ENCODE measurements at places on chromosomes 6 and 20.

GRCh38 chr20:44600758-44601201 lies 18.4 kb downstream of the PKIG start:
- DNase-seq: no peak

- DNase-seq: no peak
These were observed 481 bp downstream of the ZNF133 start for GRCh38 chr20:18288749-18289267.

- DNase-seq: no peak
These were observed 495.2 kb upstream of the FLRT3 start for GRCh38 chr20:14832630-14833029.

DNA sequence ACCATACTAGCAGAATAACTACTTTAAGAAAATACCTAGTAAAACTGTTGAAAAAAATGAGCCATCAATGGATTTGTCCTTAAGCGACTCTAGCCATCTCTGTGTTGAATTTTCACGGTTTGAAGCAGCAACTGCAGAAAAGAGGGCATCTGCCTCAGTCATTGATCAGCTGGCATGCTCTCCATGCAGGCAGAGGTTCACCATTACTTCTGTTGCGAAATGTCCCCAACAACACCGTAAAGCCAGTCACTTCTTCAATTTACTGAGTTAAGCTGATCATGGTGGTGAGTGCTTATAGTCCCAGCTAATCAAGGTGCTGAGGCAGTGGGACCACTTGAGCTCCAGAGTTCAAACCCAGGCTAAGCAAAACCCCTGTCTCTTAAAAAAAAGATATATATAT lies 11.1 kb downstream of the TPD52L1 start:
- no peak for DNase-seq

GRCh38 chr6:11852061-11852651 lies 73.6 kb upstream of the ADTRP start:
- no peak for DNase-seq

DNA sequence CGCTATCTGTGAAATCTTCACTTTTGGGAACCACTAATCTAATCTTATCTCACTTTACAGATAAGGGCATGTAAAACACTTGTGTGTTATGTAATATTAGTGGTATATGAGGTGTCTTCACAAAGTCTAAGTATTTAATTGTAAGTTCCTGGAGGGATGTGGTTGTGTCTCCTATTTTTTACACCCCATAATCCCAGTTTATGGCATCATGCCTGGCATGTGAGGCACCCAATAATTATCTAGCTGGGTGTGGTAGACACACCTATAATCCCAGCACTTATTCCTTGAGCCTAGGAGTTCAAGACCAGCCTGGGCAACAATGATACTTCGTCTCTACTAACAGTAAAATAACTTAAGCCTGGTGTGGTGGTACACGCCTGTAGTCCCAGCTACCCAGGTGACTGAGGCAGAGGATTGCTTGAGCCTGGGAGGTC lies 16.5 kb upstream of the TBCC start:
- DNase-seq: no peak

- DNase-seq: no peak
These were observed 516 bp downstream of the TMEM151B start for GRCh38 chr6:44270526-44271405.

GRCh38 chr6:124995131-124995530 lies 32.9 kb downstream of the RNF217 start:
- no peak for DNase-seq

DNA sequence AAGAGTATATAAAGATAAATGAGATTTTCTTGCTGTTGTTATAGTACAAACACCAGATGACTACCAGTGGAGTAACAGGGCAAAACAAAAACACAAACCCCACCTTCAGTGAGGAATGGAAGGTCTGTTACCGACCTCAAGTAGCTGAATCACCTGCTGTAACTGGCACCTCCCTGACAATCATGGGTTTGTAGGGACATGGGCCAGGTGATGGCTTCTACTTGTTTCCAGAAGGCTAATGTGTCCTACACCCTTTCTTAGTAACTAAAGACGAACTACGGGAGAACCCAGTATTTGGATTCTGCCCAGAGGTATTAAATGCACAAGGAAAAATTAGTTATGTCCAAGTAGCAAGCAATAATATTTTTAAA lies 26.8 kb downstream of the SNX5 start:
- no peak for DNase-seq

DNA sequence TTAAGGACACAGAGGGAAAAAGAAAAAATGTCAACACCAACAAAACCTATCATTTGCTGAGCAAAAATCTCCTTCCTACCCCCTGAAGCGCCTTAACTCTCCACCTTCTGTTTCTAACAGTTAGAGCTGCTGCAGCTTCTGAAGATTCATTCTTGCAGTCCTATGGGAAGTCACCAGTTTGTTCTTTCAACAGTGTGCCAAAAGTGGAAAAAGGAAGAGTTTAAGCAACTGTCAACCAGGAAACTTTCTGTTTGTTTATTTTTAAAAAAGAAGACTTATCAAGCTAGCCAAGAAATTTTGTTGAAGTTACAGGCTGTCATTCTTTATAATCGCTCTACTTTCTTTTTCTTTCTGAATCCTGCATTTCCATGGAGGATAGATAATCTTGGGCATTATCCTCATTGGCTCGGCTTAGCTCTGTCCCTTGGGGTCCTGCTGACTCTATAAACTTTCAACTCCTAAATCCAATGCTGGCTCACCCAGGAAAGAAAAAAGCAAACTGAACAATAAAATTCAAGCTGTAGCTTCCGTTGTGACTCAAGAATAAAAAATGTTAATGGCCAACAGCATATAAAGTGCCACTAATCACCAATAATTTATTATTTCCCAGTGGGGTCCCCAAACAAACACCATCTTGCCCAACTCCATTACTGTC lies 172.8 kb upstream of the CITED2 start:
- no peak for DNase-seq

GRCh38 chr6:80437221-80437620 lies 330.8 kb downstream of the BCKDHB start:
- DNase-seq: no peak

- no peak for DNase-seq
These were observed 90.9 kb downstream of the LMBRD1 start for GRCh38 chr6:69705954-69706353.

- DNase-seq: no peak
These were observed 714 bp upstream of the MYLK2 start for GRCh38 chr20:31818376-31818908.

GRCh38 chr6:45094831-45095230 lies 233.3 kb upstream of the RUNX2 start:
- DNase-seq: no peak

DNA sequence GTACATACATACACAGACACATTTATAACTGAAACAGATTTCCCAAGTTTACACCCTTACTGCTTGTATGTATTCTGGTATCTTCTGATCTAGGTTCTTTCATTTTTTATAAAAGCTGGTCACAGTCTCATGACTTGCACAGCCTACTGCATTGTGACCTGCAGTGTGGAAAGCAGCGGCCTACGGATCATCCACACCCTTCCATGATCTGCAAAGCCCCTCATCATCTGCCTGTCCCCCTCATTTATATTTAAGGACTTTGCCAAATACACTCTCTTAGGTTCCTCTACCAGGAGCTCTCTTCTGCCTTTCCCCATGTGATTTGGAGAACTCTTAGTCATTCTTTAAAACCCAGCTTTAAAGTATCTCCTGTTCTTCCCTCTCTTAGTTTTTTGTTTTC lies 12.0 kb upstream of the BICRAL start:
- no peak for DNase-seq

- DNase-seq: no peak
These were observed 31.6 kb downstream of the E2F3 start for GRCh38 chr6:20433321-20433720.

GRCh38 chr6:148500402-148500801 lies 157.8 kb downstream of the SASH1 start:
- DNase-seq: no peak

DNA sequence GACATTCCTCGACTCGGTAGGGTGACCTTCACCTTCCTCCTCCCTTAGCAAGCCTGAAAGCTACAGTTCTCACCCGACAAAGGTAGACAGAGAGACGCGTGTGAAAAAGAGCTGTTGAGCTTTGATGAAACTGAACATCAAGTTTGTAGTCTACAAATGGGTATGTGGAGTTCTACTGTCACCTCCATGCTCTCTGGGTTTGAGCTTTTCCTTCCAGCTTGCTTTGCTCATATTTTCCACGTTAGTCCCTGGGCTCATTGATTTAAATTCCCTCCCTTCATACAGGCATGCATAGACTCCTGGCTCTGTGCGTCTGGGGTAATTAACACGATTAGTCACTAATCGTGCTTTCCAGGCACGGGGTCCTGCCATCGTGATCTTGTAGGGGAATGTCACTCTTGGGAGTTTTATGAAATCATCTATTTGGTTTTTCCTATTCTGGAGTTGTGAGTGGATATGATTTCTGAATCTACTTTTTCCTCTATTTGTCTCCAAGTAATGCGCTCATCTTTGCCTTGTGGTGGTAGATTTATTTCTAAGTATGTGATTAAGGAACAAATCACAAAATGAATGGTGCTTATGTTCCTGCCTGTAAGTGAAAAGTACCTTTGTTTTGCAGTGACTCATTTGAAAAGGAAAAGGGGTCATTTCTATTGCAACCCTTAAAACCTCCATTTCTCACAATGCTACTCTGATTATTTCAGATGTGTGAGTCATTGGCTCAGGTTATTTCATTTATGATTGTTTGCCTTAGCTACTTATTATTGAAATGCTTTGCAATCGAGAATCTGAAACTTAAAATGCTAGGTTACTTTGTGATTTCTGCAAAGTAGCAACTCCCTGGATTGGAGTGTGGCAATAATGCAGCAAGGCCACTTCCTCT lies 154.6 kb downstream of the ZDHHC14 start:
- no peak for DNase-seq

DNA sequence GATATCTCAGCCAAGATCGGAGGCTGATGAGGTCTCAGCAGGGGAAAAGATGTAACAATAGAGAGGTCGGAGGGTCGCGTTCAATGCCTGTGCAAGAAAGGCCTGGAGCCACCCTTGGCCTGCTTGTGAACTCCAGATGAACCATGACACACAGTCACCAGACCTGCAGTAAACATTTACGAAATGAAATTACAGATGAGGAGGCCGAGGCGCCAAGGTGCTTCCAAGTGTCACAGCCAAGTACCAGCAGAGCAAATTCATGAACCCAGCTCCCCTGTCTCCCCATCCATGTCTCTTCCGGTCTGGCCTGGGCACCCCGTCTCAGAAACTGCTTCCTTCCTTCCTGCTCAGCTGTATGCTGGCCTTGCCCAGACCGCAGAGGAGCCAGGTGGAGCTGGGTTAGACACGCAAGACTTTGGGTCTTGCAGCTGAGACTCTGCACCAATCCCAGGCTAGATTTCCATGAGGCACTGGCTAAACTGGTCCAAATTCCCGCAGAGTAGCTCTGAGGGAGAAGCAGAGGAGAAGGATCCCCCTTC lies 48.1 kb downstream of the CHMP4B start:
- DNase-seq: no peak

DNA sequence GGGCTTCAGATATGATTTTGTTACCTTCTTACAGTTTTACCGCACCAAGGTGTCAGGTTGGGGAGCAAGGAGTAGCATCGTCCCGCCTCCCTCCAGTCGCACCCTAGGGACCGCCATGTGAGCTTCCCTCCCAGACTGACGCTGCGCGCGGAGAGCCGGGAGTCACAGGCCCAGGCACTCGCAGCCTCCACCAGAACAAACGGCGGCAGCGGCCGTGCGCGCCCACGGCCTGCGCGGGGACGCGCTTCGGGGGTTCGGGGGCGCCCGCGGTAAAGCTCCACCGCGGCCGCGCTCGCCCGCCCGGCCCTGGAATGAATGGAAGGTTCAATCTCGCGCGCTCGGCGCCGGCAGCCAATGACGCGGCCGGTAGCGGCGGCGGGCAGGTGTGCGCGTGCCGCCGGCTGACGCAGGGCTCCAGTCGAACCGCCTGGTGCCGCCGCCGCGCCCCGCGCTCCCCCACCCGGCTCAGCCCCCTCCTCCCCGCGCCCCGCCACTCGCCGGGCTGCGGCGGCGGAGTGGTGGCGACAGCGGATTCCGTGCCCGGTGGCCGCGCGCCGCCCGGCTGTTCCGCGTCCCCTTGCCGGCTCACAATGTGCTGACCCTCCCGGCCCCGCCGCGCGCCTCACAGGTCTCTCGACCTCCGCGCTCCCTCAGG lies 16.5 kb upstream of the LIN28B start:
- no peak for DNase-seq

DNA sequence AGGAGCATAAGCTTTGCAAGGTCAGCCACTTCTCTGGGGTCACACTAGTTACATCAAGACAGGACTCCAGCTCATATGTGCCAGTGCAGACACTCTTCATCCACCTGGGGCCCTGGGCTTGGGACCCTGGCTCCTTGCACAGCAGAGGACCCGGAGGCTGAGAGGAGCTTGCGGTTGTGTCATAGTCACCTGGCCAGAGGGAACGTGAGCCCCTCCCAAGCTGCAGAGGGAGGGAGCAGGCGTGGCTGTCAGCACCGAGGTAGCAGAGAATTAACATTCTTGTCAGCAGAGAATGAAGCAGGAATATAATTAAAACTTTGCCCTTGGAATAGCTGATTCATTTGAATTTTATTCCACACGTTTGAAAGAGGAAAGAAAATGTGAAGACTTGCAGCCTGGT lies 36.8 kb downstream of the BCAS4 start:
- DNase-seq: no peak

- DNase-seq: no peak
These were observed 154.5 kb downstream of the HACE1 start for GRCh38 chr6:104705095-104705707.

DNA sequence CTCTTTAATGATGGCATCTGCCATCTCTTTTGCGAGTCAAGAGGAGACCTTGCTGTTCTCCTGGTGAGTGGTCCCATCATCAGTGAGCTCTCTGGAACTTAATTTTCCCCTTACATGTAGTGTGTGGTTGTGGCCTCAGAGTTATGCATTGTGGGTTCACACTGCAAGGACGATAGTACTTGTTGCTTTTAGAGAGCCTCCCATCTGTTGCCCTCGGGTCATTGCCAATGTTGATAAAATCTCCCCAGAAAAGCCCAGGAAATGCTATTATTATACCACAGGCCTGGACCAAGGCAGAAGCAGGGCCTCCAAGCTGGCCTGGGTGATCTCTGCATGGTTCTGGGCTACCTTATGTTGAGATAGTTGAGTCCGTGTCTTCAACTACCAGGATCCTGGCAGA lies 241.6 kb downstream of the BMP7 start:
- no peak for DNase-seq

GRCh38 chr20:21302664-21303060 lies 469 bp upstream of the XRN2 start:
- DNase-seq: no peak

DNA sequence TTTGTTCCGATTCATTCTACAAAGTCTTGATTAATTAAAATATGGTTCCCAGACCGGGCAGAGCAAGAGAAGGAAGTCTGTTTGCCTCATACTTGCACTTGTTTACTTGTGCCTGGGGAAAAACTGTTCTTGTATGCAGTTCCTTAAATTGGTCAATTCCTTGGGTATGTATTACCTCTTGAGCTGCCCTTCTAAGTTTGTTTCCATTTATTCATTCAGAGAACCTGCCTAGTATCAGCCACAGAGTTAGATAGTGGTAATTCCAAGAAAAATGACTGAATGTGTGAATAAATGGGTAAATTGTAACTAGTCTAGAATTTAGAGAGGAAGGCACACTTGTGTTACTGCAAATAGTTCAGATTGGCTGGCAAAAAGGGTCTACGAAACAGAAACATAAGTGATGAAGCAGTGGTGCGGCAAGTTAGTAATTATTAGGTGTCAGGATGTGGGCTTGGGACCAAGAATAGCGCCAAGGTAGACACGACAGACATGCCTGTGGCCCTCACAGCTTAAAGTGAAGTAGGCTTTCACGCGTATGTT lies 525 bp upstream of the MAK start:
- DNase-seq: peak; percentile 8

All from stimulated activated effector memory CD8-positive, alpha-beta T cell treated with anti-CD3 and anti-CD28 coated beads, Interleukin-12 subunit alpha, Interleukin-12 subunit beta, amount 100 ng/mL, for 72 hours (primary cell).